Myocyte (in vitro differentiated cells): ENCODE measurements at places on chromosomes 2 and 18.

DNA sequence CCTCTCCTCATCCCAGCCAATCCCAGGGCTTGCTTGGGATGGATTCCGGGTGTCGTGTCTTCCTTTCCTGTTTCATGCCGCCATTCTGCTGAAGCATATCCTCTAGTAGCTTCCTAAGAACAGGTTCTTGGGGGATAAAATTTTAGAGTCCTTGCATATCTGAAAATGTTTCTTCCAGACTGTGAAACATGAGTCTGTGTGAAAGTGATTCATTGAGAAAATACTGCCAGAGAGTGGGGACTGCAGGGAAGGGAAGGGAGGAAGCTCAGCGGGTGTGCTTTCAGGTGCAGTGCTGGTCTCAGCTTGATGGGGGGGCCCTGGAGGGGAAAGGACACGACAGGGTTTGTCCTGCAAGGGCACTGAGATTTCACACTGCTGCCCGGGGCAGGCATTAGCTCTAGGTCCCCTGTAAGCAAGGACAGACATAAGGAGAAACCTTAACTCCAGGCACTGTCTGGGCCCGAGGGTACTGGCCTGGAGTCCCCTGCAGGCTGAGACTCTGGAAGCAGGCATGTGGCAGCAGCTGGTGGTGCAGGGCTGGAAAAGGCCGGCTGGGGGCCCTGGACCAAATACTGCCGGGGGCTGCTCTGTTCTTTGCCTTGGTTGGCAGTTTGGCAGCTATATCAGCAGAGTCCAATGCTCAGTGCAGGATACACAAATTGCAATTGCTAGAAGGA is 97.6 kb upstream of the HS6ST1 start:
- no peak for DNase-seq

- no peak for DNase-seq
Observed at GRCh38 chr2:9799011-9799596, 44.2 kb upstream of the TAF1B start.

GRCh38 chr18:42445359-42445758 is 490.3 kb downstream of the PIK3C3 start:
- no peak for DNase-seq

DNA sequence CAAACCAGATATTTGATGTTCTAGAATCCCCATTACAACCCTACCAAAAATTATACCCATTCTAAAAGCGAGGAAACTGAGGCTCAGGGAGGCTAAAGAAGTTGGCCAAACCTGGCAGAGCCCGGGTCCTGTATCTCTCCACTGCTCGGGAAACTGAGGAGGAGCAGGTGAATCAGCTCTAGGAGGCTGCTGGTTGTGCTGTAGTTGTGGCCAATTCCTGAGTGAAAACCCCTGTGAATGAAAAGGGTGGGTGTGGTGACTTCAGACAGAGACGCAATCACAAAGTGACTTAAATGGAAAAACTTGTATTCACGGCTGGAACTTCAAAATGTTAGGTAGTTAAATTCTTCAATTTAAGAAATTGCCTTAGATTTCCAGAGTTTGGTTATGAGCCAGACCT is 105.7 kb upstream of the SEC11C start:
- no peak for DNase-seq

DNA sequence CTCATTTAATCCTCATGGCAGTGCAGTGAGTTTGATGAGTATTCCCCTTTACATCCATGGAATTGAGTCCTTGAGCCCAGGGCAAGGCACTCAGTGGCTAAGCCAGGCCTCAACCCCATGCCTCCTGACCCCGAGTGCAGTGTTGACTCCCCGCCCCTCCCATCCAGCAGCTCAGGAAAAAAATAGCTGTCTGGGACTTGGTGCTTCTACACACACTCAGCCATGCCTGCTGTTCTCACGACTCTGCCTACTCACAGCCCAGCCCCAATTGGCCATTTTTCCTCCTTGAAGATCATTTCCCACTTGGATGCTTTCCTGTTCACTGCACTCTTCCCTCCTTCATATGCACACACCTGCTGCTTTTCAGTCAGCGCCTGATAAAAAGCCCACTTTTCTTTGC is 8.8 kb downstream of the FOSL2 start:
- DNase-seq, result peak; percentile 63

GRCh38 chr2:18788592-18788991 is 199.2 kb upstream of the NT5C1B start:
- DNase-seq, result peak; percentile 55

GRCh38 chr18:42157420-42157819 is 202.4 kb downstream of the PIK3C3 start:
- no peak for DNase-seq

- no peak for DNase-seq
Observed at GRCh38 chr18:37161491-37161890, 332.6 kb downstream of the KIAA1328 start.

DNA sequence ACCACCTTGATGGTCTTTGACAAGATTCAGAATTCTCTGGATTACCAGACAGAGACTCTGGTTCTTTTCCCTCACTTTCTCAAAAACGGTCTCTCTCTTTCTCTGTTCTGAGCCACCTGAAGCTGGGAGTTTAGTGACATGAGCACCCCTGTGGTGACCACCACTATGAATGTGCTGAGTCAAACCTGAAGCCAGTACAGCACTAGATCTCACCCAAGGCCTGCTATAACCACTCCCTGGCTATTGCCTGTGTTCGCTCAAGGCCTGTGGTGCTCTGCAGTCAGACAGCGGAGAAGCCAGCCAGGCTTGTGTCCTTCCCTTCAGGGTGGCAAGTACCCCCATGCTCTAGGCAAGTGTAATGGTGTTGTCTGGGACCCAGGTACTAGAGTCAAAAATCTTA is 828.9 kb upstream of the NXPH2 start:
- DNase-seq, result no peak

DNA sequence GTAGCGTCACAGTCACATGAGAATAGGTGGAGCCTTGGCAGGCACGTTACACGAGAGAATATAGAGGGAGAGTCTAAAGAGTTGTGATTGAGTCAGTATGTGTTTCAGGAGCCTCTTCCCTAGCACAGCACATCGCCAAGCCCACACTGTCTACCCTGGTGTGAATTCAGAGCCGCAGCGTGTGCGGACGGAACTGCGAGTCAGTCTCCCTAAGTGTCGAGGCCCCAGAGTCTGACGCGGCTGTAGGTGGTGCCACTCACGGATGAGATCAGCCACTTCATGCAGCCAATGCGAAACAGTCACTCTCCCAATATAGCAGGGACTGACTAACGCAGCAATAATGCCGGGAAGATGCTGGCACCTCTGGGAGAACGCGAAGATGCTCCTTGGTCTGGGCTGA is 587.3 kb upstream of the ID2 start:
- DNase-seq, result no peak

DNA sequence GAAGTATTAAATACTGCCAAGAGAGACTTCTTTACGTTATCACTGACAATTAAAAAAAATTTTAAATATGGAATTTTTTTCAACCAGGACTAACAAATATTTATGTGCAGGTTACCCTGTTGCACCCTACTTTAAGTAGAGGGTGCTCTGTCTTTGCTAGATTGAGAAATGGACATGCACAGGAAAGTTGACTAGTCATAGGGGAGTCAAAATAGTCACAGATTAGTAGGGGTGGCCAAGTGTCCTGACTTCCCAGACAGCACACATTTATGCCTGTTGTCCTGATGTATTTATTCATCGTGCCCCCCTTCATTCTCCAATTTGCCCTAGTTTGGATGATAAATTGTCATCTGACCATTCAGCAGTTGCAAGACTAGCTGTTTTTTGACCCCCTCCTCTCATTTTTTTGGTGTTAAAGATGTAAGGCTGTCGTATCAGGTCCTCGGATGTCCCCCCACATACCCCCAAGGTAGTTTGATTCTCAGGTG is 20.3 kb downstream of the CAB39 start:
- DNase-seq, result no peak

- DNase-seq, result no peak
Observed at GRCh38 chr2:36741188-36741837, 44.8 kb downstream of the VIT start.

DNA sequence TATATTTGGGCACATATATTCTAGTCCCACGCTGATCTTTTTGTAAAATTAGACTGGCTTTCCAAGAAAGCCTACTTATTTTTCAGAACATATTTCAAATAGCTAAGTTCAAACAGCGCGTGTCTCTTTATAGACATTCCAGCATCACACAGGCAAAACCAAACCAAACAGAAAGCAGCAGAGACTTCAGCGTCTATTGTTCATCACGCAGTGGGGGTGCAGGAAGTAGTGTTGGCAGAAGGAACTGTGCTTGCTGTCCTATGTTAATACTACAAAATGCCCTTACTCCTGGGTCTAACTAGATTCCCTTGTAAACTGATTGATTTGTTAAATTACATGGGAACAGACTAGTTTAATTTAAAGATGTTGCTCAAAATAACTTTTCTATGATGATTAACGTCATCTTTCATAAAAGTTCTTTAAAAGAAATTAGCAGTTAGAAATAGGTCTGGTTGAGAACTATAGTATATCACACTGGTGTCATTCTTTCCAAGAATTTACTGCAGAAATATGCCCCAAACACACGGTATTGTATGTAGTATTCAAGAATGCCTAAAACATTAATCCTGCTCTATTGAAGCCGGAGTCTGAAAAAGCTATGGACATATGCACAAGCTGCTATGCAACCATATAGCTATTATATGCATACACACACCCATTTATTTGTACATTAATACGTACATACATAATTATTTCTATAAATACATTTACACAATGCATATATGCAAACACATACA is 436.3 kb downstream of the CBLN2 start:
- no peak for DNase-seq

- DNase-seq, result no peak
Observed at GRCh38 chr2:111140815-111141214, 20.1 kb downstream of the BCL2L11 start.
